Anterior cingulate cortex (tissue), 58 donors: ENCODE measurements at places on chromosomes 3 and 15.

DNA sequence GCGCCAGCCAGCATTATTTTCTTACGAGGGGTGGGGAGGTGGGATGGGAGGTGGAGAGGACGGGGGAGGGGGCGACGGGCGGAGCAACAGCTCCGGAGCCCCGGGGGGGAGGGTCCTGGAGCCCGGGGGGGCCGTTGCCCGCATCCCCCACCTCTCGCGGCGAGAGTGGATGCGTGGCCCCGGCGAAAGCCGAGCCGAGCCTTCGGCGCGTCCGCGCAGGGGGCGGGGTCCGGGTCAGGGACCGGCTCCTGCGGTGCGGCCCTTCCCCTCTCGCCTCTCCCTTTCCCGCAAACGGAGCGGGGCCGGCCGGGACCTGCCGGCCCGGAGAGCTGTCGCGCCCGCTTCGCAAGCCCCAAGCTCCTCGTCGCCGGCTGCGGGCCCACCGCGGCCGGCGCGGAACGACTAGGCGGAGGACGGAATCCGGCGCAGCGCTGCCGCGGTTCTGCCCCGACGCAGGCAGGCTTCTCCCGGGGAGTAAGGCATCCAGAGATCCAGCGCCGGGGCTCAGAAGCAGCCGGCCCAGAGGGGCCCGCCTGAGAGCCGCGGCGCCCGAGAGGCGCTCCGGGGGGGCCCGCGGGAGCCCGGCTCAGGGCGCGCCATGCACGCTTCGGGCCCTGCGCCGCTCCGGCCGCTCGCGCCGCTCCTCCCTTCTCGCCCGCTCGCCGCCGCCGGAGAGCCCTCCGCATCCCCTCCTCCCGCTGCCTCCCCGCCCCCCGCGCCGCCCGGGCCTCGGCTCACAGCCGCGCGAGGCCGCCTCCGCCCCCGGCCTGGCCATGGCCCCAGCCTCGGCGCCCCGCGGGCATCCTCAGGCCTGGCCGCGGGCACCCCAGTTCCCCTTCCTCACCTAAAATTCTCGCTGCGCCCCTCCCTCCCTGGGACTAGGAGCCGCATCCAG lies 459 bp upstream of the ADCY5 start:
- peak; percentile 66 for DNase-seq

- no peak for DNase-seq
Measured at GRCh38 chr3:174193604-174194003, 665.5 kb upstream of the NAALADL2 start.

DNA sequence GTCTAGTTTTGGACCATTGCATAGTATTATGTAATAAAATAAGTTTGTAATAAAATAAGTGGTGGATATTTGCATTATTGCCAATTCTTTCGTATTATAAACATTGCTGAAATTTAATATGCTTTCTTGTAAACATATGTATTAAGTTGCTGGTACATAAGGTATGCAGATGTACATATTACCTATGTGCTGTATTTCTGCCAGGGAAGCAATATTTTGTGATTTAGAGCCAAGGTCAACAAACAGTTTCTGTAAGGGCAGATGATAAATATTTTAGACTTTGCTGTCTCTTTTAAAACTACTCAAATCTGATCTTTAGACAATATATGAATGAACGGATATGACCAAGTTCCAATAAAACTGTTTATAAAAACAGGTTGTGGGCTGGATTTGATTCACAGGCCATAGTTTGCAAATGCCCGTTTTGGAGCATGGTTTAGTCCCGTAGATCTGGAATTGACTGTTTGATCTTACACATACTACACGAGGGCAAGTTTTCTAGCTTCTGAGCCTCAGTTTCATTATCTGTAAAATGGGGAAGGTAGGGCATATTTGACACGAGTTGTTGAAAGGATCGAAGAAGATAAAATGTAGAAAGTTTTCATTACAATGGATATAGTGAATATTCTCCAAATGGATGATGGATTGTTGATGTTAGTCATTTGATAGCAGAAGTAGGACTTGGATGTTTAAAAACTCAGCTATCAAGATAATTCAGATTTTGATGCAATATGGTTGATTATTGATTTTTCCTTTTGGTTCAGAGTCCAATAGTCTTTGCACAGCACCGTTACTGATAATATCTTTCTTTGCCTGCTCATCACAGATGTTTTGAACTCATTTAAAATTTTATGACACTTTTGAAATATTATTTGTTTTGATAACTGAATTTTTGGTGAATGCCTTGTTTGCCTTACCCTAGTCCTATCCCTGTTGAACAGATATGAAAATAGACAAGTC lies 394.6 kb downstream of the FEZF2 start:
- DNase-seq: no peak

GRCh38 chr15:63349156-63349555 lies 32.5 kb downstream of the CA12 start:
- DNase-seq: no peak

DNA sequence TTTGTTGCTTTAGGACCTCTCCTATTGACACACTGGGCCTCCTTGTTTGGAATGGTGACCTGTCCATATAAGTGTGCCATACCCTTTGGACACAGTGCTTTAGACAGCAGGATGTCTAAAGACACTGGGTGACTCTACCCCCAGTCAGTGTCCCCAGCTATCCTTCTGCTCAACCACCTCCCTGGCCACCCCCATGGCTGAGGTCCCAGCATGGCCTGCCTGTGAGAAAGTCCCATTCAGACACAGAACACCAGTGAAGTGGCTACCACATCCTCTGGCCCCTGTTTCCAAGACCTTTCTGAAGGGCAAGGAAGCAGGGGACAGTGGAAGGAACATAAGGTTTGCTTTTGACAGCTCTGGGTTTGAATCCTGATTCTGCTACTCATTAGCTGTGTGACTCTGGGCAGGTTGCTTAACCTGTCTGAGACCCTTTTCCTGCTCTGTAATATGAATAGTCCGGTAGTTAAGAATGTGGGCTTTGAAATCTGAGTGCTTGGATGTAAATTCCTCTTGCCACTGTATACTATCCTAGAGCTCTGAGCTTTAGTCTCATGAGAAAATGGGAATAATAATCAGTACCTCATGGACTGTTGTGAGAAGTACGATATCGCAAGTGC lies 6.3 kb upstream of the AP3S2 start:
- no peak for DNase-seq

DNA sequence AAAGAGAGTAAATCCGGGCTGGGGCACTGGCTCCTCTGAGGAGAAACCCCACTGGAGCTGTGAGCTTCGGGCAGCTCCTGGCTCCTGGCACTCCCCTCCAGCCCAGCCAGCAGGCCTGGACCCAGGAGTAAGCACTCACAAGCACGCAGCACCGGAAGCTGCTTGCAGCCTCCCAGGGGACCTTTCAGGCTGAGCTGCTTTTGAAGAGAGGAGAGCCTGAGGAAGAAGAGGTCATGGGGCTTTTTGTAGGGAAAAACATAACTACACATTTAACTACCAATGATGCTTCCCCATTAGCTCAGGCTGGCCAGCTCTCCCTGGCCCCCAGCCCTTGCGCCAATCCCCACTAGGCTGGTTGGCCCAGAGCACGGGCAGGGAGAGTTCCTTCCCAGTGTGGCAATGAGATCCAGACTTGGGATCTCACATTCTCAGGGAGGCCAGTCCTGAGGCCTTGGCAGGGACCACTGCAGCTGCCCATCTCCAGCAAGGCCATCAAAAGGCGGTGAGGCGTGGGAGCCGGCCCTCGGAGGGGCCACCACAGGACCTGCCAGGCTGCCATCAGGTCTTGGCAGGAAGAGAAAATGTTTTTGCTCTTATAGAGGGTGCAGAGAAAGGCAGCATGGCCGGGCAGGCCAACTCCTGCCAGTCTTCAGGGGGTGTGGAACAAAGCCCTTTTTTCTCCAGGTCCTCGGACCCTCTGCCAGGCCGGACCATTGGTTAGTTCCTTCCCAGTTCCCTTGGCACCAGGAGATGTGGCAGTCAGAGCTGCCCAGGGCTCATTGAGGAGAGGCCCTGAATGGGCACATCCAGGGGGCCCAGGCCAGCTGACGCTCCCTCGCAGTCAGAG lies 41.5 kb upstream of the MFGE8 start:
- DNase-seq: peak; percentile 83

DNA sequence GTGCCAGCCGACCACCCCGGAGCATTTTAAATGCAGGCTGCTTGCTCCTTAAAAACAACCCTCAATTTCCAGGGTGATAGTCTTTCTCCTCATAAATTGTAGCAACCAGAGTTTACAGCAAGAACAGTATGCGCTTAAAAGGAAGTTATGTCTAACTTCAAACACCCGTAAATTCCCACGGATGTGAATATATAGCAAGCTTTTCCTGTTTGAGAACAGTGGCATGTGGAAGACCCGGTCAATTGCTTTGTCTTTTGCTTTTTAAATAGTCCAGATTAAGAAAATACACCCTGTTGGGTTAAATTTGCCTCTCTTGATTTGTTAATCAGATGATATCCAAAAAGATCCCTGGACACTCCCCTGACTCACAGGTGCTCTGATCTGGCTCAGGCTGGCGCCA lies 20.8 kb downstream of the MRPS25 start:
- no peak for DNase-seq

GRCh38 chr15:60649845-60650548 lies 171.1 kb upstream of the ICE2 start:
- no peak for DNase-seq
